ENCODE measurements at places on chromosomes 16 and 17. TPM values are rescaled to one million over a fixed set of nuclear protein-coding genes. Genes with fewer than 3 reads are reported as not detected.
A peak's percentile ranks its signal among the peaks of the same experiment; 100 is the strongest.

- H3K4me3 ChIP-seq = no peak overlapping the region
- peaks cover 19% of the 10 kb centered on the region for H3K36me3 ChIP-seq
- DNase-seq = no peak
- peaks cover 4% of the 10 kb centered on the region for H3K4me1 ChIP-seq
- H3K27ac ChIP-seq = no peak overlapping the region
These were observed 6.0 kb downstream of the ZNF213 start for GRCh38 chr16:3140603-3141427.

- DNase-seq = no peak
- H3K4me3 ChIP-seq = no peak overlapping the region
- H3K4me1 ChIP-seq = no peaks in the 10 kb centered on the region
These were observed 41.8 kb downstream of the RAB11FIP4 start for GRCh38 chr17:31433091-31433790.

- no peak overlapping the region for H3K4me3 ChIP-seq
- H3K27me3 ChIP-seq = no peaks in the 10 kb centered on the region
- H3K36me3 ChIP-seq = no peaks in the 10 kb centered on the region
These were observed 209.9 kb downstream of the ZFHX3 start for GRCh38 chr16:72837846-72838585.

- no peaks in the 10 kb centered on the region for H3K4me1 ChIP-seq
- DNase-seq = no peak
- no peak overlapping the region for H3K27ac ChIP-seq
These were observed 292.5 kb downstream of the PHKB start for GRCh38 chr16:47753659-47754058.

DNA sequence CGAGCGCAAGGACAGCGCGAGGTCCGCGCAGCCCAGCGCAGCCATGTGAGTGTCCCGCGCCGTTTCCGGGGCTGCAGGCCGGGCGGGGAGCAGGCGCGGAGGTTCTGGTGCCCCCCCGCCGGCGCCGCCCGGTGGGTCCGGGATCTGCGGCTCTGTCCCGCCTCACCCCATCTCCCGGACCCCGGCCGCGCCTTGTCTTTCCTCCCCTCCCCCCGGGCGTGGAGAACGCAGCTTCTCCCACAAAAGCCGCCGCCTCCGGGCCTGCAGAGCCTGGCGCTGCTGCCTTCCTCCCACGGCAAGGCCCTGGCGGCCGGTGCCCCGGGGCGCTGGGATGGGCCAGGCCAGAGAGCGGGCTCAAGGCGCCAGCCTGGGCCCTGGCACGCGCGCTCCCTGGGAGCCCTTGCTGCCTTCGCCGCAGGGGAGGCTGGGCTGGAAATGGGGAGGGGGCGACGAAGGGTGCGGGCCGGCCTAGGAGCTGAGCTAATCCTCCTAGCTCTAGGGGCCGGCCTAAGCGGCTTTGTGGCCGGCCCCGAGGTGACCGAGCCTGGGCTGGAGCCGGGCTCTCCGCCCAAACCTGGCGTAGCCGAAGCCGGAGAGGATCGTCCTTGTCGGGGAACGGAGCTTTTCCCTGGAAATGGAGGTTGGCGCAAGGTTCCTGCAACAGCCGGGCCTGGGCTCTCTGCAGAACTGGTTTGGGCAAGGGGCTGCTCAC, 397 bp downstream of the RIPOR1 start:
- peak overlapping the region; percentile 88 for H3K27ac ChIP-seq
- peaks cover 15% of the 10 kb centered on the region for H3K4me1 ChIP-seq
- H3K27me3 ChIP-seq = no peaks in the 10 kb centered on the region
- H3K36me3 ChIP-seq = no peaks in the 10 kb centered on the region
- peak overlapping the region; percentile 85 for H3K4me3 ChIP-seq

- H3K36me3 ChIP-seq = no peaks in the 10 kb centered on the region
- peaks cover 12% of the 10 kb centered on the region for H3K4me1 ChIP-seq
- DNase-seq = peak; percentile 96
- H3K27me3 ChIP-seq = no peaks in the 10 kb centered on the region
- H3K27ac ChIP-seq = peak overlapping the region; percentile 91
These were observed 43.9 kb downstream of the CHD9 start for GRCh38 chr16:53098526-53099317.

GRCh38 chr16:27267037-27267677, 1.4 kb downstream of the NSMCE1 start:
- peaks cover 4% of the 10 kb centered on the region for H3K4me1 ChIP-seq
- H3K4me3 ChIP-seq = no peak overlapping the region
- no peaks in the 10 kb centered on the region for H3K27me3 ChIP-seq
- H3K27ac ChIP-seq = no peak overlapping the region

GRCh38 chr16:14017886-14018285, 53.2 kb upstream of the MRTFB start:
- peaks cover 10% of the 10 kb centered on the region for H3K4me1 ChIP-seq
- H3K4me3 ChIP-seq = no peak overlapping the region
- no peaks in the 10 kb centered on the region for H3K36me3 ChIP-seq
- no peak overlapping the region for H3K27ac ChIP-seq

The SYNGR3 gene
- 1.9 TPM for total RNA-seq

GRCh38 chr17:74018115-74018514, 185.4 kb upstream of the RPL38 start:
- H3K36me3 ChIP-seq = no peaks in the 10 kb centered on the region
- H3K27ac ChIP-seq = no peak overlapping the region
- no peaks in the 10 kb centered on the region for H3K27me3 ChIP-seq
- no peak for DNase-seq
- no peaks in the 10 kb centered on the region for H3K4me1 ChIP-seq

The CCL7 gene
- 0.28 TPM for total RNA-seq

- no peak overlapping the region for H3K27ac ChIP-seq
- H3K4me1 ChIP-seq = no peaks in the 10 kb centered on the region
- H3K4me3 ChIP-seq = no peak overlapping the region
- DNase-seq = no peak
These were observed 93.6 kb upstream of the DYNLRB2 start for GRCh38 chr16:80447241-80447640.

GRCh38 chr16:68179855-68180254, 56.1 kb downstream of the ESRP2 start:
- peaks cover 5% of the 10 kb centered on the region for H3K36me3 ChIP-seq
- H3K4me1 ChIP-seq = no peaks in the 10 kb centered on the region
- H3K4me3 ChIP-seq = no peak overlapping the region
- DNase-seq = no peak

DNA sequence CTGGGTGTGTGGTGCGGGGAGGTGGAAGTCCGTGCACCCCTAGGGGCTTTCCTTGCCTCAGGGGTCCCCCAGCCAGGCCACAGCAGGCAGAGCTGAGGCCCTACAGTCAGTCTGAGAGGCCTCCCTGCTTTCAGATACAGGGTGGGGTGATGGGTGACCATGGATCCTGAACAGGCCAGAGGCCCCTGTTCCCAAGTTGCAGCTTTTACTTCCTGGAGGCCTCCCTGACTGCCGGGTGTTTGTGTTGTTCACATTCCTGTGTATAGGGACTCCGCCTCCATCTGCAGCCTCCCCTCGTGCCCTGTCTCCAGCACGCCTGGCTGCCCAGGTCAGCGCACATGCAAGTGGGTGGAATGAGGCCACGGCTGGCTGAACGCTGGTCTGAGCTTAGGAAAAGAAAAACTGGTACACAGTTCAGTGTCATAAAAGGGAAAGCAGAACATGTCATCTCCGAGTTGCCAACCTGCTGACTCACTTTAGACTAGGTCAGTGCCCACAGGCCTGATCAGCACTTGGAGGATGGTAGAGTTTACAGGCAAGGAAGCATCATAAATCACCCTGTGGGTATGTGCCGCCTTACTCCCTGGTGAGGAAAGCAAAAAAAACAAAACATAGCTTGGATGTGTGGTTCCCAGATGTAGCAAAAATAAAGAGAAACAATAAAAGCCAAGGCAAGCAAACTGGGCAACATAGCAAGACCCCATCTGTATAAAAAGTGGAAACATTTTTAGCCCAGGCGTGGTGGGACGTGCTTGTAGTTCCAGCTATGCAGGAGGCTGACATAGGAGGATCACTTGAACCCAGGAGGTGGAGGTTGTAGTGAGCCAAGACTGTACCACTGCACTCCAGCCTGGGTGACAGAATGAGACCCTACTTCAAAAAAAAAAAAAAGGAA, 6.2 kb upstream of the SLC7A6 start:
- H3K4me3 ChIP-seq = no peak overlapping the region
- DNase-seq = peak; percentile 38
- H3K4me1 ChIP-seq = peaks cover 13% of the 10 kb centered on the region

GRCh38 chr17:3513305-3514035, 37.7 kb downstream of the ASPA start:
- 0 out of 2 replicates have a peak overlapping the region, but pooled peaks have one; percentile 10 for H3K4me3 ChIP-seq
- no peak overlapping the region for H3K27ac ChIP-seq
- H3K4me1 ChIP-seq = no peaks in the 10 kb centered on the region
- no peaks in the 10 kb centered on the region for H3K27me3 ChIP-seq
- no peak for DNase-seq
- no peaks in the 10 kb centered on the region for H3K36me3 ChIP-seq

- no peaks in the 10 kb centered on the region for H3K36me3 ChIP-seq
- peaks cover 37% of the 10 kb centered on the region for H3K27me3 ChIP-seq
- H3K27ac ChIP-seq = no peak overlapping the region
- no peak overlapping the region for H3K4me3 ChIP-seq
- no peak for DNase-seq
These were observed 13.1 kb upstream of the RNPS1 start for GRCh38 chr16:2280981-2281542.

The PPM1E gene
- total RNA-seq = under 0.01 TPM

GRCh38 chr16:57728336-57729181, 7.0 kb upstream of the KATNB1 start:
- no peaks in the 10 kb centered on the region for H3K4me1 ChIP-seq
- H3K36me3 ChIP-seq = no peaks in the 10 kb centered on the region
- no peak overlapping the region for H3K27ac ChIP-seq
- H3K4me3 ChIP-seq = no peak overlapping the region
- H3K27me3 ChIP-seq = peaks cover 5% of the 10 kb centered on the region

DNA sequence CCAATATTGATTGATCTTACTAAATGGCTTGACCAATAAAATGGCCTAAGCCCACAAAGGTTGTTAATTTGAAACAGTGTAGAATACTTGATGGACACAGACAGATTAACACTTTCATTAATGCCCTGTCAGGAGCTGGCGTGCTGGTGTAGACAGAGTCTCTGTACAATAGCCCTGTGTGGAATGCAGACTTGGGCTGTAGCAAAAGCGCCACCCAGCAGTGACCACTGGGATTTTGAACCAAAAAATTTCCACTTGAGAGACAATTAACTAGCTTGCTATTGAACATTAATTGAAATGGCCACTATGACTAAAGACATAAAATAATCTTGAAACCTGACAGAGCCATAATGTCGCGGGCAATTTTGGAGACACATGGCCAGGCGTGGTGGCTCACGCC, 19.7 kb upstream of the GUCY2D start:
- H3K4me1 ChIP-seq = peaks cover 11% of the 10 kb centered on the region
- H3K4me3 ChIP-seq = no peak overlapping the region
- peak; percentile 14 for DNase-seq
- no peak overlapping the region for H3K27ac ChIP-seq

DNA sequence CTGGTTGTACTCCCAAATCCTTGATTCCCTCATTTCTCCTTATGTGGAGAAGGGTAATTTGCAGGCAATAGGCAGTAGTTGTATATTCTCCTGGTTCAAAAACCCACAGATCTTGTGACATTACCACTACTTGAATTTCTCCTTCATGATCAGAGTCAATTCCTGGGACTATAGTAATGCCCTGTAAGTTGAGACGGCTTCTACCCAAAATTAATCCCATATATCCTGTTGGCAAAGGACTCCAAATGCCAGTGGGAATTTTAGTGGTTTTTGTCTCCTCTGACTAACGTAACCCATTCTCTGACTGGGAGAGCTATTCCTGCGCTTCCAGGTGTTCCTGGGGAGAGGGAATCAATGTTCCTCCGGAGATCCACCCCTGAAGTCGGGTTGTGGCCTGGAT, 11.6 kb upstream of the ZNF689 start:
- H3K27ac ChIP-seq = no peak overlapping the region
- H3K27me3 ChIP-seq = peaks cover 15% of the 10 kb centered on the region
- H3K36me3 ChIP-seq = no peaks in the 10 kb centered on the region
- no peak overlapping the region for H3K4me3 ChIP-seq
- DNase-seq = peak; percentile 7
- H3K4me1 ChIP-seq = no peaks in the 10 kb centered on the region

DNA sequence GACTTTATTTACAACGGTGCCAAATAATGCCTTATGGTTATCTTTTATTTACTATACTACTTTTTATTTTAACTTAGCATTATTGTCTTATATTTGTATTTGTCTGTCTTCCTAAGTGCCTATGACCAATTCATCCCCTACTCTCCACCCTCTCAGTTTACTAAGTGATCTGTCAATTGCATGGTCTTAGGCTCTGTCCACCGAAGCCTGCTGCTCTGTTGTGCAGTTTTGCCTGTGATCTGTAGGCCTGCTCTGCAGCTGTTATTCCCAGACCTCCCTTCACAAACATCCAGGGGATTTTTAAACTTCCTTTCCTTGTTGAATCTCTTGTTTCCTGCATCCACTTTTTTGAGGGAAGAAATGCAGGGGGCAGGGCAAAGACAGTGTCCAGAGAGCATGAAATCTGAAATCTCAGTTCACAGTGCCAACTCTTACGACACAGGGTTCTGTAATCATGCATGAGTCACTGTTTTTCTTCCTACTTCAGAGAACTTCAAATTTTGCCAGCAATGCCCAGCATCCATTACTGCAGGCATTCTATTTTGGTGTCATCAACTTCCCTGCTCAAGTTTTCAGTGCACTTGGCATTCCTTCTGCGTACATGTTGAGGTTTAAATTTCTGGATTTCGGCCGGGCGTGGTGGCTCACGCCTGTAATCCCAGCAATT, 11.4 kb downstream of the SLFN5 start:
- peak; percentile 97 for DNase-seq
- H3K4me1 ChIP-seq = peaks cover 16% of the 10 kb centered on the region
- no peaks in the 10 kb centered on the region for H3K27me3 ChIP-seq
- no peak overlapping the region for H3K4me3 ChIP-seq
- H3K36me3 ChIP-seq = peaks cover 9% of the 10 kb centered on the region

GRCh38 chr17:17795296-17795695, 41.5 kb downstream of the SREBF1 start:
- H3K27me3 ChIP-seq = no peaks in the 10 kb centered on the region
- peaks cover 60% of the 10 kb centered on the region for H3K36me3 ChIP-seq
- no peak overlapping the region for H3K4me3 ChIP-seq
- H3K4me1 ChIP-seq = peaks cover 10% of the 10 kb centered on the region
- no peak overlapping the region for H3K27ac ChIP-seq
- DNase-seq = no peak

- no peak overlapping the region for H3K4me3 ChIP-seq
- no peak overlapping the region for H3K27ac ChIP-seq
- H3K36me3 ChIP-seq = peaks cover 57% of the 10 kb centered on the region
- H3K27me3 ChIP-seq = no peaks in the 10 kb centered on the region
- no peak for DNase-seq
These were observed 5.0 kb downstream of the TP53I13 start for GRCh38 chr17:29573558-29573869.
